Activated naive CD4-positive, alpha-beta T cell treated with anti-CD3 and anti-CD28 coated beads for 36 hours (primary cell): ENCODE measurements at places on chromosomes 7 and 10. TPM values are rescaled to one million over a fixed set of nuclear protein-coding genes. Genes with fewer than 3 reads are reported as not detected.

The ZNF503 gene
- total RNA-seq: 0.07 TPM

The DYDC2 gene
- total RNA-seq: not detected

The HOXA11 gene
- not detected for total RNA-seq

The FAM241B gene
- 11.1 TPM for total RNA-seq

The SH2B2 gene
- 1.4 TPM for total RNA-seq

The BTBD16 gene
- total RNA-seq: not detected

The EVX1 gene
- not detected for total RNA-seq

The ADAM22 gene
- total RNA-seq: 1.9 TPM

The TRPV5 gene
- not detected for total RNA-seq

DNA sequence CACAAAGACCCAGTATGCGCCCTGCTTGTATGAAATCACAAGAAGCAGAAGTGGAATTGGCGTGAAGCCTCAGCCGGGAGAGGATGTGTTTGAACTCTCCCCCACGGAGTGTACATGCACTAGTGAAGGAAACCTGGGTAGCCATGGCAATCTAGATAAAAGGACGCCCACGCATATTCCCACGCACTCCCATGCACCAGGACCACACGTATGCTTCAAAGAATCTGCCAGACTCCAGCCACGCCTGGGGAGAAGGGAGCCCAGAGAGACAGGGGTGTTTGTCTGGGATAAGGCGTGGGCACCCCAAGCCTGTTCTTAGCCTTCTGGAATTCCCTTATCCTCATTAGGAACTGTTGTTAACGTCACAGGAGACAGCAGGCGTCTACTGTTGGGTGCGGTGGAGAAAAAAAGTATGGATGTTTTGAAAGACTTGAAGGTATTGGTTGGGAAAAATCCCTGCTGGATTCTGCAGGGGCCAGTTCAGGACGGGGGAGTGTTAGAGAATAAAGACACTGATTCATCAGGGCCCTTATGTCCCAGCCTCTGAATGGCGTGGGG is 28.9 kb upstream of the ECHDC3 start:
- no peaks in the 10 kb centered on the region for H3K36me3 ChIP-seq
- no peak overlapping the region for H3K27ac ChIP-seq
- no peak for DNase-seq
- peaks cover 32% of the 10 kb centered on the region for H3K27me3 ChIP-seq
- H3K4me1 ChIP-seq: peaks cover 17% of the 10 kb centered on the region
- no peak overlapping the region for H3K4me3 ChIP-seq

- no peak for DNase-seq
- H3K4me3 ChIP-seq: no peak overlapping the region
- peaks cover 8% of the 10 kb centered on the region for H3K27me3 ChIP-seq
- no peaks in the 10 kb centered on the region for H3K4me1 ChIP-seq
Observed at GRCh38 chr7:157088136-157088535, 50.6 kb upstream of the UBE3C start.

- H3K27me3 ChIP-seq: no peaks in the 10 kb centered on the region
- H3K4me1 ChIP-seq: peaks cover 8% of the 10 kb centered on the region
- H3K36me3 ChIP-seq: no peaks in the 10 kb centered on the region
- H3K4me3 ChIP-seq: no peak overlapping the region
- no peak overlapping the region for H3K27ac ChIP-seq
- DNase-seq: no peak
Observed at GRCh38 chr10:11663763-11664555, 52.5 kb upstream of the USP6NL start.

GRCh38 chr10:87979847-87980246 is 116.4 kb downstream of the PTEN start:
- no peak overlapping the region for H3K4me3 ChIP-seq
- DNase-seq: no peak
- no peaks in the 10 kb centered on the region for H3K27me3 ChIP-seq
- H3K27ac ChIP-seq: no peak overlapping the region
- H3K4me1 ChIP-seq: peaks cover 8% of the 10 kb centered on the region

DNA sequence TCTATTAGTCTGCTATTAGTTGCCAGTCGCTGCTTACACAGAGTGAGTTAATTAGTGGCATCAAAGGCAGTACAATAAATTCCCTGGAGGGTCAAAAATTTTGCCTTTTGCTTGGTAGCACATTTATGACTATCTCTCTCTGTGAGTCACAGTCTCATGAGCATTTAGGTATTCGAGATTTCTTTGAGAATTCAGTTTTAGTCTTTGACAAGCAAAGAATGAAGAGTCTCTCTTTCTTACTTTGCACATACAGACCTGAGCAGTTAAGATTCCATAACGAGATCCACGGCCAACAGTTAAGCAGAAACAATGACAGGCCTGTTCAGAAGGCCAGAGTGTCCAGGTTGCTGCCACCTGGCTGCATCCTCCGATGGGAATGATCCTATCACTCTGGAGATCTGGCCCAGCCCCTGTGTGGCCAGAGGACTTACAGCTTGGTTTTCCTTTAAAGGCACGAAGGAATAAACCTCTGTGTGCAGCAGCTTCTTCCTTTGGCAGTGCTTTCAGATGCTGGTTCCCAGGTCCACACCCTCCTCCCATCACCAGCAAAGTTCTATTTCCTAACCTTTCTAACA is 80.6 kb downstream of the GLI3 start:
- no peaks in the 10 kb centered on the region for H3K27me3 ChIP-seq
- H3K4me1 ChIP-seq: no peaks in the 10 kb centered on the region
- no peak for DNase-seq
- no peak overlapping the region for H3K27ac ChIP-seq
- H3K36me3 ChIP-seq: no peaks in the 10 kb centered on the region
- no peak overlapping the region for H3K4me3 ChIP-seq

DNA sequence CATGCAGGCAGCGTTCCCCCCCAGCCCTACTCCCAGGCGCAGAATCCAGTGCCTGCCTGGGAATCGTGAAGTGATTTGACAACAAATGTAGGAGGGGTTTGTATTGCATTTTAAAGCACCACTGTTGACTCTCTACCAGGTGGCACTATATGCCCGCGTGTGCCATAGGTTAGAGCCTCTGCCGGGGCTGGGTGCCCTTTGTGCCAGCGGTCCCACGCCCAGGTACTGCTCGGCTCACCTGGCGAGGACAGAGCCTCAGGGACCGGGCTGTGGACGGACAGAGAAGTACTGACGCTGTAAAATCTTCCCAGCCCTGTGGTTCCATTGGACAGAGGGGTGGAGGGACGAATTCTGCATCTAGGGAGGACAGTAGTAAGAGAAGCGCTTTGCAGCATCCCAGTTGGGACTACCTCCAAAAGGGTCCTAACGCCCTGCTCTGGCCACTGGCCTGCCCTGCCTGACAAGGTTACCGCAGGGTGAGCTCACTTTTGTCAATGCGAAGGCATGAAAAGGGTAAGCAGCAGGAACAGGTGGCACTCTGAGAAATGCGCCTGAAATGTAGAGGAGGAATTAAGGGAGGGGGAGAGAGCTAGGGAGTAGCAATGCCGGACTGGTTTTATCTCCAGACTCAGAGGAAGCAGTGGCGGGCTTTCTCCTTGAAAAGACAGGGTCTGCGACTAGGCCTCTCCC is 788 bp upstream of the CACNA2D1 start:
- H3K4me1 ChIP-seq: peaks cover 5% of the 10 kb centered on the region
- H3K4me3 ChIP-seq: peak overlapping the region; percentile 41
- peaks cover 36% of the 10 kb centered on the region for H3K27me3 ChIP-seq
- no peaks in the 10 kb centered on the region for H3K36me3 ChIP-seq

GRCh38 chr7:27165996-27166530 is 726 bp upstream of the HOXA9 start:
- no peaks in the 10 kb centered on the region for H3K36me3 ChIP-seq
- DNase-seq: no peak
- peaks cover 28% of the 10 kb centered on the region for H3K4me1 ChIP-seq
- H3K27me3 ChIP-seq: peaks cover 75% of the 10 kb centered on the region

DNA sequence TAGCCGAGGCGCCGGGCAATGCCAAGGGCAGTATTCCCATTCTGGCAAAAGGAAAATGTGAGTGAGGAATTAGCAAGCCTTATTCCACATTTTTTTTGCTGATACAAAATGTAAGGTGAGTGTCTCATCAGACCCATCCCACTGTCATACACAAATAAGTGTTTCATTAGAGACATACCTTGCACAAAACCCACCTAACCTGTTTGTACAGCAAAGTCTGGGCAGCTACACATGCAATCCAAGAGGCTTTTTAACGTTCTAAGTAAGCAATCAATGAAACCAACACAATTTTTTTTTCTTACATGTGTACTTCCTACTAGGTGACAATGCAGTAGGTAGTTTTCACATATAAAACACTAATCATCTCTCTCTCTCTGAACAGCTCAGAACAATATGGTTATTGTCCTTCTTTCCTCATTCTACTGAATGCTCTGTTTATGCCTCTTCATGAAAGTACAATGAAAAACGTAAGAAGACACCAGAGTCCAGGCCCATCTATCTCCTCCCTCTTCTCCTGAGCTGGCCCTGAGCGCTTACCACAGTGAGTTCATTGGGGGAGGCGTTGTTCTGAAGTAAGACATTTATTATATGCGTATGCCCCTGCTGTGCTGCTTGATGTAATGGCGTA is 217.2 kb downstream of the ANK3 start:
- DNase-seq: no peak
- no peak overlapping the region for H3K4me3 ChIP-seq
- H3K27ac ChIP-seq: no peak overlapping the region
- no peaks in the 10 kb centered on the region for H3K4me1 ChIP-seq
- H3K27me3 ChIP-seq: no peaks in the 10 kb centered on the region

- no peak overlapping the region for H3K27ac ChIP-seq
- no peaks in the 10 kb centered on the region for H3K36me3 ChIP-seq
- DNase-seq: no peak
- H3K27me3 ChIP-seq: peaks cover 52% of the 10 kb centered on the region
- H3K4me1 ChIP-seq: peaks cover 7% of the 10 kb centered on the region
- no peak overlapping the region for H3K4me3 ChIP-seq
Observed at GRCh38 chr10:95286707-95287106, 4.1 kb downstream of the PDLIM1 start.

GRCh38 chr7:159023746-159024145 is 120.9 kb downstream of the VIPR2 start:
- peaks cover 19% of the 10 kb centered on the region for H3K4me1 ChIP-seq
- H3K36me3 ChIP-seq: no peaks in the 10 kb centered on the region
- H3K4me3 ChIP-seq: no peak overlapping the region
- DNase-seq: no peak
- peaks cover 17% of the 10 kb centered on the region for H3K27me3 ChIP-seq

GRCh38 chr7:44225566-44226395 is 25.0 kb downstream of the YKT6 start:
- H3K4me3 ChIP-seq: no peak overlapping the region
- H3K27ac ChIP-seq: no peak overlapping the region
- no peaks in the 10 kb centered on the region for H3K27me3 ChIP-seq
- H3K4me1 ChIP-seq: no peaks in the 10 kb centered on the region
- no peaks in the 10 kb centered on the region for H3K36me3 ChIP-seq
- DNase-seq: no peak

- peaks cover 24% of the 10 kb centered on the region for H3K4me1 ChIP-seq
- no peak overlapping the region for H3K4me3 ChIP-seq
- no peak overlapping the region for H3K27ac ChIP-seq
- DNase-seq: no peak
Observed at GRCh38 chr7:1172666-1173523, 12.9 kb upstream of the ZFAND2A start.

DNA sequence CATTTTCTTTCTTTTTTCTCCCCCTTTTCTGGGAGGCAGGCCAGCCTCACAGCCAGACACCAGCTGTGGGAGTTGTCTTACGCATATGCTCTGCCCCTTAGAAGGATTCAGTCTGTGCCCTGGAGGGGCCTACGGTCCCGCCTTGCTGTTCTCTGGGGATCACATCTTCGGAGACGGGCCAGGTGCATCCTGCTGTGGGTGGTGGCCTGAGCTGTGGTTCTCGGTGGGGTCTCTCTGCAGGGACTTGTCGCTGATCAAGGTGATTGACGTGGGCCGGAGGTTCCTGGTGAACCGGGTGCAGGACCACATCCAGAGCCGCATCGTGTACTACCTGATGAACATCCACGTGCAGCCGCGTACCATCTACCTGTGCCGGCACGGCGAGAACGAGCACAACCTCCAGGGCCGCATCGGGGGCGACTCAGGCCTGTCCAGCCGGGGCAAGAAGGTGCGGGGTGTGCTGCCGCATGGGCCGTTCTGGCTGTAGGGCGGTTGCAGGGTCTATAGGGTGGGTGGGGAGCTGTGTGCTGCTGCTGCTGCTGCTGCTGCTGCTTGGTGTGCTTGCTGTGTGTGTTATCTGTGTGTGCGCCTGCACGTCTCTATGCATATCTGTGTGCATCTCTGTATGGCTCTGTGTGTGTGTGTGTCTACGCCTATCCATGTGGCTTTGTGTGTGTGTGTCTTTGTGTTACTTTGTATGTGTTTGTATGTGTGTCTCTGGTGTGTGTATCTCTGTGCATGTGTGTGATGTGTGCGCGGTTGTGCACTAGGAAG is 17.9 kb downstream of the PFKFB3 start:
- no peaks in the 10 kb centered on the region for H3K4me1 ChIP-seq
- H3K27ac ChIP-seq: no peak overlapping the region
- no peaks in the 10 kb centered on the region for H3K27me3 ChIP-seq
- DNase-seq: no peak
- H3K4me3 ChIP-seq: no peak overlapping the region

DNA sequence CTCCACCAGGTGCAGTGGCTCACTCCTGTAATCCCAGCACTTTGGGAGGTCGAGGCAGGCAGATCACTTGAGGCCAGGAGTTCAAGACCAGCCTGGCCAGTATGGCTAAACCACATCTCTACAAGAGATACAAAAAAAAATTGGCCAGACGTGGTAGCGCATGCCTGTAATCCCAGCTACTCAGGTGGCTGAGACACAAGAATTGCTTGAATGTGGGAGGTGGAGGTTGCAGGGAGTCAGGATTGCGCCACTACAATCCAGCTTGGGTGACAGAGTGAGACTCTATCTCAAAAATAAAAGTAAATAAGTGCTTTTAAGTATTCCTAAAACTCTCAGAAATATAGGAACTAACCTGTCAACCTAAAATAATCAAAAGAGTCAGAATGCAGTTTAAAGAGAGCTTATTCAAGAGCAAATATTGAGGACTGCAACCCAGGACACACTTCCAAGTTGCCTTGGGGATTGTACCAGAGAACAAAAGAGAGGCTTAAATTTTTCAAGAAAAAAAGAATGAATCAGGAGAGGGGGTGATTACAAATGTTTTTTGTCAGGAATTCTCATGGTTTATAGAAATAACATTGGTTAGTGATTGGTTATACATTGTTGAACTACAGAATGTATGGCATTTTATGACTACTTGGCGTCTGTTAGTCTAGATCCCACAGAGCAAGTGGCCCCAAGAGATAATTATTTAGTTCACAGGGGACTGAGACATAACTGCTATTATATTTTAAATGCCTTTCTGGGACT is 33.2 kb upstream of the PPP1R9A start:
- H3K4me3 ChIP-seq: no peak overlapping the region
- H3K4me1 ChIP-seq: no peaks in the 10 kb centered on the region
- peaks cover 2% of the 10 kb centered on the region for H3K36me3 ChIP-seq
- H3K27ac ChIP-seq: no peak overlapping the region
- DNase-seq: no peak
- peaks cover 2% of the 10 kb centered on the region for H3K27me3 ChIP-seq
